AG09319 (cell line): ENCODE measurements at places on chromosomes 3 and 15.

GRCh38 chr3:57184526-57184925 lies 15.3 kb downstream of the HESX1 start:
- no peak for DNase-seq

- no peak for DNase-seq
Measured at GRCh38 chr3:43004282-43004681, 25.2 kb downstream of the GASK1A start.

DNA sequence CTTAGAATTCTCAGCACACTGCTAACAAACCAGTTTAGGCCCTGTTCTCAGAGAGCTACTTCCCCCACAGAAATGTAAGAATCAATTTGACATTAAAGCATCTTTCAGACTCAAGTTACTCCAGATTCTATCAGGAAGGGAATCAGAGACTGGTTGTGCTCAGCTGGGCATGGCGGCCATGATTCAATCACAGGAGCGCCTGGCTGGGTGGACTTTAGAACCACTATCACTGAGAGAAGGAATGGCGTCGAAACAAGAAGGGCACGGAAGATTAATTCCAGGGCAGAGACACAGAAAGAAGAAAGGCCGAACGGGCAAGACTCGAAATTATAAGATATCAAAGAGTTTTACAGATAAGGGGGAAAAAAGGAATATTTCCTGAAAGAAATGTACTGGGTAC lies 6.2 kb downstream of the TNIK start:
- no peak for DNase-seq

DNA sequence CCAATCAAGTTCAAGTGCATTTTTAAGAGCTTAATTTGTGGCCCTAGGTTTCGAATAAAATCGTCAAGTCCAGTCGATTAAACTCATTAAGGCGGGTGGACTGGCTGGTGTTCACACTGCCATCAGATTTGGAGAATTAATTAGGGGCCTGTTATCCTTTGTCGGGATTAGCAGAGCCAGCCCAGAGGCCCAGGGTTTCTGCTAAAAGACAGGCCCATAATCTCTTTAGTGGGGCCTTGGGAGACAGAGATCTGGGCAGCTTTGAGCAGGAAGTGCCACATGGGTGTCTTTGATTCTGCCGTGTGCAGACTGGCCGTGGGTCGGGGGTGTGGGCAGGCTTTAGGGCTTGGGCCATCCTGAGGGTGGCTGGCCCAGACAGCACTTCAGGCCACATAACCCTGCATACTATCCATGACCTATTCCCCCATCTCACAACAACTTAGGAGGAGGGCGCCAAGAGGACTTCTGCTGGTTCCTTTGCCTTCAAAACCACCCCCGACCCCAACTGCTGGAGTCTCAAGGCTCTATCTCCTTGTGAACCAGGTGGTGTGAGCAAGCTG lies 94.7 kb downstream of the PLXNA1 start:
- no peak for DNase-seq

DNA sequence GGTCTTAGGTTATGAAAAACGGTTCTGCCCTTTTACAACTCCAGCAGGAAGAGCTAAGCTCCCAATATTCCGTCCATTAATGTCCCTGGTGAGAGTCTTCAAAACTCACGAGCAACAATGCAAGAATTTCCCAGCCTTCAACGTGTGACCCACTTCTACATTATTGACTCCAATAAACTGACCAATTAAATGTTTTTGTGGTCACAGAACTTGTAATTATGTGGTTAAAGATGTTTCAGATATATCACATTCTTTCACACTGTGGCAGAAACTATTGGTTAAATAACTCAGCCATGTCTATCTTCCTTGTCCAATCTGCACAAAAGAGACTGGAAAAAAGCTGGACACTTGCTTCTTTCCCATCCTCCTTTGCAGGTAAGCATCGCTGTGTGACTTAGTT lies 286.6 kb upstream of the ADAMTS9 start:
- DNase-seq: no peak

GRCh38 chr15:57892181-57892580 lies 173.3 kb downstream of the ALDH1A2 start:
- DNase-seq: no peak

DNA sequence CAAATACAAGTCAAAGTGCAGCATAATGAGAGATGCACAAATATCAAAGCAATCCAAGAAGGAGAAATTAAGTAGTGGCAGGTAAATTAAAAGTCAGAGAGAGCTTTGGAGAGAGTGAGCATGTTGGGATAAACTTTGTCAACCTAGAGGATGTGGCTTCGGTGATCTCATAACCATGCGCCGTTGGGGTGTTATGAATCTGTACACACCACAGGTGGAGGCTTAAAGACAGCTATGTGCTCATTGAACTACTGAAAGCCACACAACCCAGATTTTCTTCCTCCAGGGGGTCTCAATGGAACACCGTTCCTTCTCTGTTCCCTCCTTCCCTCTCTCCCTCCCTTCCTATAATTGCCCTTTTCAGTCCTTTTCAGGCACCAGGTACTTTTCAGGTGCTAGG lies 52.0 kb downstream of the SUCNR1 start:
- DNase-seq: no peak
